ENCODE measurements at places on chromosomes 6 and 20. TPM values are rescaled to one million over a fixed set of nuclear protein-coding genes. Genes with fewer than 3 reads are reported as not detected.

The TMEM217 gene
- total RNA-seq = 5.7 TPM

DNA sequence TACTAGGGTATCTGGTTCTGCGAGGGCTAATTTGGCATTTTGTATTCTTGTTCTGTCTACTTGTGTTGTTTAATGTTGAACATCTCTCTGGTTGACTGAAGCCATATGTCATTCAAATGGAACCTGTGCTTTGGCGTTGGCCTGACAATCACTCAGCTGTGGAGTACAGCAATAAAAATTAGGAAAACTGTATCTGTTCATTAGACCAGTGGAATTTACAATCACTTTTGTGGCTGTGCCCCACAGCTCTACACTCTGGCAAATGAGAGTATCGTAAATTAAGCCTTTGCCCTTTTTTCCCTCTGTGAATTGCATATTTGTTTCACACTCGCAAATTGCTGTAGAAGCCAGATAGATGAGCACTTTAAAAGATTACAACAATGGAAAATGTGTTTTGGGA, 102.0 kb downstream of the ARID1B start:
- peaks cover 69% of the 10 kb centered on the region for H3K4me1 ChIP-seq
- H3K27ac ChIP-seq = no peak overlapping the region
- no peak overlapping the region for H3K4me3 ChIP-seq
- peaks cover 3% of the 10 kb centered on the region for H3K36me3 ChIP-seq

The DLK2 gene
- 1.1 TPM for total RNA-seq

GRCh38 chr6:82337688-82338257, 25.8 kb upstream of the TPBG start:
- H3K4me1 ChIP-seq = no peaks in the 10 kb centered on the region
- no peak overlapping the region for H3K4me3 ChIP-seq
- H3K27me3 ChIP-seq = peaks cover 4% of the 10 kb centered on the region
- H3K36me3 ChIP-seq = no peaks in the 10 kb centered on the region
- no peak for DNase-seq

- no peak for DNase-seq
- H3K27me3 ChIP-seq = no peaks in the 10 kb centered on the region
- no peak overlapping the region for H3K27ac ChIP-seq
- peaks cover 7% of the 10 kb centered on the region for H3K36me3 ChIP-seq
- peaks cover 55% of the 10 kb centered on the region for H3K4me1 ChIP-seq
Observed at GRCh38 chr6:149268768-149269167, 48.7 kb upstream of the TAB2 start.

DNA sequence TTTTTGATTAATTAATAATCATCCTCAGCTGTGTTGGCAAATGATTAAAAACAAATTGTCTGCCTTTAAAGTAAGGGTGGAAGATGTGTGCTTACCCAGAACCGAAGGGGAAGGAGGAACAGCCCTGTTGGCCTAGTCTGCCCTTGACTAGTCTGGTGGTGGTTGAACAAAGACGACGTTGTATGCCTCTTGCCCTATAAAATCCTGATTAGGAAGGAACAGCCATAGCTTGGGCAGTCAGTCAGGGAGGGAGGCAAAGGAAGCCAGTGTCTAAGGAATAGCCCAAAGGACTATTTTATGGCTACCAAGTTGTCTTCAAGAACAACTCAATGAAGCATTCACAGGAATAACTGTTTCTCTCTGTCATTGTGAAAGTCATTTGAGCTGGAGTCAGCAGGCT, 70.7 kb downstream of the PRDM1 start:
- no peak for DNase-seq
- peaks cover 2% of the 10 kb centered on the region for H3K27me3 ChIP-seq
- no peak overlapping the region for H3K27ac ChIP-seq
- H3K4me3 ChIP-seq = no peak overlapping the region
- peaks cover 3% of the 10 kb centered on the region for H3K36me3 ChIP-seq

The MAP7 gene
- 0.67 TPM for total RNA-seq

The ZNF334 gene
- total RNA-seq = 4.4 TPM

GRCh38 chr6:11653028-11653583, 115.6 kb downstream of the TMEM170B start:
- H3K27ac ChIP-seq = no peak overlapping the region
- peaks cover 10% of the 10 kb centered on the region for H3K27me3 ChIP-seq
- H3K4me1 ChIP-seq = peaks cover 16% of the 10 kb centered on the region
- H3K4me3 ChIP-seq = no peak overlapping the region
- H3K36me3 ChIP-seq = no peaks in the 10 kb centered on the region

DNA sequence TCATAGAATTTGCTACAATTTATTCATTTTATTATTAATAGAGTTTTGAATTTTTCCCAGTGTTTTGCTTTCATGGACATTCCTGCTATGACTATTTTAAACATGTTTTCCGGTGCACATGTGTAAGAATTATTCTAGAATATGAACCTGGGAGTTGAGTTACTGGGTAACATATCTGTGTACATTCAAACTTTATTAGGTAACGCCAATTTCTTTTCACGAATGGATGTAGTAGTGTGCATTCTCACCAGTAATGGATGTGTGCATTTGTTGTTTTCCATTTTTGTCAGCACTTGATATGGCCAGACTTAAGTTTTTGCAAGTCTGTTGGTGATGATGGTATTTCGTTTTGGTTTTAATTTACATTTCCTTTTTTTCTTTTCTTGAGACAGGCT, 118.8 kb downstream of the CDKAL1 start:
- peaks cover 47% of the 10 kb centered on the region for H3K36me3 ChIP-seq
- DNase-seq = no peak
- H3K4me1 ChIP-seq = peaks cover 11% of the 10 kb centered on the region
- no peaks in the 10 kb centered on the region for H3K27me3 ChIP-seq
- H3K27ac ChIP-seq = no peak overlapping the region

The HRH3 gene
- total RNA-seq = not detected

The CST2 gene
- not detected for total RNA-seq

The FAM50B gene
- total RNA-seq = 6.0 TPM

GRCh38 chr20:23449421-23449820, 3.3 kb downstream of the CST11 start:
- peaks cover 12% of the 10 kb centered on the region for H3K4me1 ChIP-seq
- peak; percentile 45 for DNase-seq
- no peak overlapping the region for H3K27ac ChIP-seq
- no peaks in the 10 kb centered on the region for H3K27me3 ChIP-seq
- no peaks in the 10 kb centered on the region for H3K36me3 ChIP-seq

GRCh38 chr6:137953761-137954160, 86.7 kb downstream of the TNFAIP3 start:
- no peaks in the 10 kb centered on the region for H3K27me3 ChIP-seq
- DNase-seq = no peak
- H3K4me3 ChIP-seq = no peak overlapping the region
- H3K27ac ChIP-seq = no peak overlapping the region

The ERVFRD-1 gene
- not detected for total RNA-seq

DNA sequence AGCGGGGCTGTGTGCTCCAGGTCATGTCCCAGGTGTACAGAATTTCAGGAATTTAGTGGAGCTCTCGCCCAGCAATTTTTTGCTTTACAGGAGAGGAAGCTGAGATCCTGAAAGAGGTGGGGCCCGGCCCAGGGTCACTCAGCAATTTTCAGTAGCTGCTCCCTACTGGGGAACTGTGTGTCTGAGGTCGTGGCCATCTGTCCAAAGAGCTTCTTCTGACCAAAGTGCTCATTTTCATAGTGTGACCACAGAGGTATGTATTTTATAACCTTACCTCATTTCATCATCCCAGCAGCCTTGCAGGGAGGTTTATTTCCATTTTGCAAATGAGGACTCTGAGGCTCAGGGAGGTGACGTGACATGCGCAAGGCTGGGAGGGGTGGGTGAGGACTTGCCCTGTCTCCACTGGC, 46.3 kb downstream of the FAM209B start:
- no peak overlapping the region for H3K4me3 ChIP-seq
- peaks cover 7% of the 10 kb centered on the region for H3K27me3 ChIP-seq

DNA sequence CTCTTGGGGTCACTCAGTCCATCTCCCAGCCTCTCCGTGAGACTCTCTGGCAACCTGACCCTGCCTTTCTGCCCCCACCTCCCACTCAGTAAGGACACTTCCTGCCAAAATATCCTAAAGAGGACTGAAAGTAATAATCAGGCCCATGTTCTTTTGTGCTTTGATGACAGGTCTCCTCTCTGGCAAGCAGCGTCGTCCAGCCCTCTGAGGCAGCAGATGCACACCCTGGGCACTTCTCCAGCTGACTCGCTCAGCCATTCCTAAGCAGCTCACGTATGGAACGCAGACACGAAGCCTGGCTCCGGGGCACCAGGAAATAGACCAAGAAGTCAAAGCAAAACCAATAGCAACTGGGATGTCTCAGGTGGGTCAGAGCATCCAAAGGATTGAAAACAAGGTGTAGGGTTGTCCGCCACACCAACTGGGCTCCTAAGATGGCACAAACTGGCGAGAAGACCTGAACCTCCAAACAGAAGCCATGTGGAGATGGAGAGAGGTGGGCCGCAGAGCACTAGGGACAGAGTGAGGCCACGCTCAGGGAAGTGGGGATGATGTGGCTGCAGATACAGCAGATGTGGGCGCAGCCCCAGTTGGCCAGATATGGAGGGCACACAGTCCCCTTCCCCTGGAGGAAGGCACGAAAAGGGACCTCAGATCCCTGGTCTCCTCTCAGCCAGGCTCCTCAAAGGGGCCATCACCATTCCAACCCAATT, 99.3 kb downstream of the PRND start:
- peaks cover 30% of the 10 kb centered on the region for H3K4me1 ChIP-seq
- H3K27me3 ChIP-seq = no peaks in the 10 kb centered on the region
- no peak overlapping the region for H3K4me3 ChIP-seq
- no peak for DNase-seq

The LRFN2 gene
- not detected for total RNA-seq

DNA sequence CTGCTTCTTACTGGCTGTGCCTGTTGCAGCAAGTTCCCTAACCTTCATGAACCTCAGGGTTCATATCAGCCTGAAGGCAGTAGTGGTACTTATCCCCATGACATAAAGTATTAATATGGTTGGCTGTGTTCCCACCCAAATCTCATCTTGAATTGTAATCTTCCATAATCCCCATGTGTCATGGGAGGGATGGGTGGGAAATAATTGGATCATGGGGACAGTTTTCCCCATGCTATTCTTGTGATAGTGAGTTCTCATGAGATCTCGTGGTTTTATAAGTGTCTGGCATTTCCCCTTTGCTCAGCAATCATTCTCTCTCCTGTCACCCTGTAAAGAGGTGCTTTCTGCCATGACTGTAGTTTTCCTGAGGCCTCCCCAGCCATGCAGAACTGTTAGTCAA, 61.8 kb downstream of the FAM229B start:
- peaks cover 9% of the 10 kb centered on the region for H3K4me1 ChIP-seq
- DNase-seq = no peak
- H3K27me3 ChIP-seq = peaks cover 5% of the 10 kb centered on the region

The VAPB gene
- total RNA-seq = 46.3 TPM

The CDH22 gene
- total RNA-seq = not detected

The SLC22A2 gene
- total RNA-seq = not detected

The MAS1 gene
- not detected for total RNA-seq

The GJA1 gene
- total RNA-seq = 0.09 TPM

The MED20 gene
- 28.0 TPM for total RNA-seq

All from activated CD8-positive, alpha-beta T cell treated with anti-CD3 and anti-CD28 coated beads for 36 hours (primary cell).